ENCODE measurements at places on chromosomes 2 and 18.

DNA sequence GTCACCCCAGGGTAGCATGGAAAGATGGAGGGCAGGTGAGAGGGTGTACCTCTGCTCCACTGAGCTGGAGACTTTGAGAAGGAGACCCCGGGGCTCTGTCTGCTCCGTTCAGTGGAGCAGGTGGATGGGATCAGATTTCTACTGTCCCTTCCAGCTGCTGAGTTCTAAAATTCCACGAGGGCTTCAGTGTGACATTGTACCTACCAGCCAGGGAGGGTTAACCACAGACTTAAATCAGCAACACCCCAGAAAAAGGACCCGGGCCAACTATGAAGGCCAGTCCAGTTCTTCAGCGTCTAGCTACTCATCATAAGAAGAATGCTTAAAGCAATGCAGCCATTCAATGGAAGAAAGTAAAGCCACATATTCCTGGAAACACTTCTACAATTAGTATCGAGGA lies 23.8 kb downstream of the STAT1 start:
- DNase-seq = no peak

- peak; percentile 47 for DNase-seq
Measured at GRCh38 chr2:143623909-143624260, 494.7 kb downstream of the ARHGAP15 start.

DNA sequence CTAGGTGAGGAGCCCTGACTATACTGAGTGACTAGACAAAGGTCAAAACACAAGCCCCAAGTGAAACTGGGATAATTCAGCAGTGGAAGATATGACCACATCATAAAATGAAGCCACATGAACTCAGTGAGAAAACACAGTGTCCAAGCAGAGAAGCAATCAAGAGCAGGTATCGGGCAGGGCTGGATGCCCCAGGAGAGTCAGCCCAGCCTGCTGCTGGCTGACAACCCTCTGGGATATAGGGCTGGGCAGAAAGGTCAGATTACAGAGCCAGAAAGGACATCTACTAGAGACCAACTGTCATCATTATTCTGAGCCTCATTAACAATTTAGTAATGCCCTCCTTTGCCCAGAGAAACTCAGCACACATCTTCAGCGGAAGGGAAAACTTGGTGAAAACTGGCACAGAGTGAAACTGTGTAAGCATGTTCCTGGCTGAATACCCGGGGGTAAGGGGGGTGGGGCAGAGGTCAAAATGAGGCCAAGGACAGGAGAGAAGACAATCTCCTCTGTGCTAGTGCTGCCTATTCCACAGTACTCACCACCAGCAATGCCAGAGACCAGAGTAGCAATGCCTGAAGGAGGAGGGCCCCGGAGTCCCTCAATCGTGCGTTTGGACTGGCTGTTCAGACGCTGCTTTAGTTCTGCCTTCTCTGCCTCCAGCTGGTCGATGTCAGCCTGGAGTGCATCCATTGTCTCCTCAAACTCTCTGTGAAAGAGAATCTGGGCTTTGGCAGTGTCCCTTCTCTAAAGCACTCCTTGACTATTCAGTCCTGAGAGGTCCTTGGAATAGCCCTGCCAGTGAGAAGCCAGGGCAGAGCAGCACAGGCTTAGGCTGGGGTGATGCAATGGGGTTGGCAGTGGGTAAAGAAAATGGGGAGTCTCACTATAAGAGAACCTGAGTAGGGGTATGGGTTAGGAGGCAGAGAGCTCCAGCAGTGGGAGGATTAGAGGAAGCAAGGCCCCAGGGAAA lies 15.3 kb downstream of the DCTN1 start:
- DNase-seq = no peak

GRCh38 chr2:120852200-120852815 lies 116.6 kb downstream of the GLI2 start:
- no peak for DNase-seq

- DNase-seq = no peak
Measured at GRCh38 chr2:157245846-157246764, 11.4 kb upstream of the GALNT5 start.

DNA sequence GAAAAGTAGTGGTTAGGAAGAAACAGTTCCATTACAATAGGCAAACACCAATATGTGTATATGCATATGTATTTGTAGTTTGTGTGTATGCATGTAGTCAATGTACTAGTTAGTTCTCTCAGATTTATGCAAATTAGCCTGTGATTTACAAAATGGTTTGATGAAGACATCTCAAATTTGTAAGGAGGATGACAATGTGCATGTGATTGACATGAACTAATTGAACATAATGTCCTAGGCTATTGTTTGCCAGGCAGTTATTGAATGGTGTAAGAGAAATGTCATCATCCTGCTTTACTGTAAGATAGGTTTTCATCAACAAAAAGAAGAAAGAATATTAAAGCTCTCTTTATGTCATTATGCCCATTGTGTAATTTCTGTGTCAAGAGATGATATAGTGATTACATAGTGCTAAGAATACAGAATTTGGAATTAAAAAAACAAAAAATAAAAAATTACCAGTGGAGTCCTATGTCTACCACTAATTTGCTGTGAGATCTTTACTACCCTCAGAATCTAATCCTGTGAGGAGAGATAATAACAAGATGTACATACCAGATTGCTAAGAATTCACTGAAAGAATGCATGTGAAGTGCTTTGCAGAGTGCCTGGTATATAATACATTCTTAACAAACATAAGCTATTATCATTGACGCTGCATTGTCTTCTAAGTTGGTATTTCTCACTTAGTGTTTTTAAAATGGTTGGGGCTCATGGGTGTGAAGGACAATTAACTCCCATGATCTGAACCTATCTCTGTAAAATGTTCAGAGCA lies 258.0 kb downstream of the CPS1 start:
- DNase-seq = no peak

- DNase-seq = no peak
Measured at GRCh38 chr2:47719099-47719498, 63.8 kb upstream of the MSH6 start.

Data from NCI-H748 treated with DMSO at 0.1 percent for 48 hours (cell line).